Central memory CD4-positive, alpha-beta T cell (primary cell): ENCODE measurements at places on chromosomes 11 and 22.

DNA sequence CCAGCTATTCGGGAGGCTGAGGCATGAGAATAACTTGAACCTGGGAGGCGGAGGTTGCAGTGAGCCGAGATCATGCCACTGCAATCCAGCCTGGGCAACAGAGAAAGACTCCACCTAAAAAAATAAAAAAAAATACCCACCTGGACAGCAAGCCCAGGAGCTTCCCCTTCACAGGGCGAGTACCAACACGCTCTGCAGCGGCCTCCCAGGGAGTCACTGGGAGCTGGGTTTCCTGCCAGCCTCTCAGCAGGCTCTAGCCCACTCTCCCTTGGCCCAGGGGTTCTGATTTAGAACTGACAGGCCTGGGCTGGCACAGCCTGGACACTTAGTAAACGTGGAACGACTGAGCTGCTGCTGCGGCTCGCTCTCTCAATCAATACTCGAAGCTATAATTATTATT lies 2.0 kb upstream of the CABP7 start:
- DNase-seq: no peak

- DNase-seq: no peak
These were observed 226.2 kb downstream of the MN1 start for GRCh38 chr22:27575348-27575747.

DNA sequence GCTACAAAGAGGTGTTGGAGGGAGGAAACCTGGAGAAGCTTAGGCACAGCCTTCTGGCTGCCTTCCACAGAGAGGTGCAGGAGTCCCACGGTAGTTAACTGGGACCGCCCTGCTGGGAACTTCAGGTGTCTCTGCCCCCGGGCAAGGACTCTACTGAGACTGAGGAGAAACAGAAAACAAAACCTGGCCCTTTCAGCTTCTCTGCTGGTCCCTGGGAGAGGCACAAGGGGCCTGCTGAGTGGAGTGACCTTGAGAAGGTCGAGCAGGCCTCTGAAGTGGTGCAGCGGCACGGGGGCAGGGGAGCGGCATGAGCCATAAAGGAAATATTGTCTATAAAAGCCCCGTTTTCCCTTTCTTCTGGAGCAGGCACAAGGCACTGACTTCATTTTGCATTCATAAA lies 38.9 kb downstream of the NTM start:
- no peak for DNase-seq

DNA sequence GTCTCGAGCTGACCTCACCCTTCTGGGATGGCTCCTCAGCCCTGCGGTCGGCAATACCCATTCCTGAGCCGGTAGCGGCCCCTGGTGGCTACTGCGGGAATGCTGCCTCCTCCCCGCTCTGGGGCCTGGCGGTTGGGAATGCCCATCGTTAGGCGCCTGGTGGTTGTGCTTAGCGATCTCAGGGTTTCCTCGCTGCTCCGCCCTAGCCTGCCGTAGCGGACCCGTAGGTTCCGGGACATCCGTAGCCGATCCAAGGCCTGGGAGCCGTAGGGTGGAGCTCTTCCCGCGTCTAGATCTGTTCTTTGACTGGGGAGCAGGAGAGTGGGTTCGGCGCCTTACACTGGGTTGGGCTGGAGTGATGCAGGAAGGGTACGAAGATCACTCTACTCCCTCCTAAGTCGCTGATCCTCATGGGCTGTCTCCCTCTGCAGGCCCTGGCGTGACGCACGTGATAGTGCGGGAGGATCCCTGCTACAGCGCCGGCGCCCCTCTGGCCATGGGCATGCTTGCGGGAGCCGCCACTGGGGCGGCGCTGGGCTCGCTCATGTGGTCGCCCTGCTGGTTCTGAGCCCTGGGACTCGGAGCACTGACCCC lies 14.8 kb downstream of the PLEKHB1 start:
- peak; percentile 70 for DNase-seq

- DNase-seq: no peak
These were observed 2.5 kb upstream of the SUSD2 start for GRCh38 chr22:24178502-24179440.

DNA sequence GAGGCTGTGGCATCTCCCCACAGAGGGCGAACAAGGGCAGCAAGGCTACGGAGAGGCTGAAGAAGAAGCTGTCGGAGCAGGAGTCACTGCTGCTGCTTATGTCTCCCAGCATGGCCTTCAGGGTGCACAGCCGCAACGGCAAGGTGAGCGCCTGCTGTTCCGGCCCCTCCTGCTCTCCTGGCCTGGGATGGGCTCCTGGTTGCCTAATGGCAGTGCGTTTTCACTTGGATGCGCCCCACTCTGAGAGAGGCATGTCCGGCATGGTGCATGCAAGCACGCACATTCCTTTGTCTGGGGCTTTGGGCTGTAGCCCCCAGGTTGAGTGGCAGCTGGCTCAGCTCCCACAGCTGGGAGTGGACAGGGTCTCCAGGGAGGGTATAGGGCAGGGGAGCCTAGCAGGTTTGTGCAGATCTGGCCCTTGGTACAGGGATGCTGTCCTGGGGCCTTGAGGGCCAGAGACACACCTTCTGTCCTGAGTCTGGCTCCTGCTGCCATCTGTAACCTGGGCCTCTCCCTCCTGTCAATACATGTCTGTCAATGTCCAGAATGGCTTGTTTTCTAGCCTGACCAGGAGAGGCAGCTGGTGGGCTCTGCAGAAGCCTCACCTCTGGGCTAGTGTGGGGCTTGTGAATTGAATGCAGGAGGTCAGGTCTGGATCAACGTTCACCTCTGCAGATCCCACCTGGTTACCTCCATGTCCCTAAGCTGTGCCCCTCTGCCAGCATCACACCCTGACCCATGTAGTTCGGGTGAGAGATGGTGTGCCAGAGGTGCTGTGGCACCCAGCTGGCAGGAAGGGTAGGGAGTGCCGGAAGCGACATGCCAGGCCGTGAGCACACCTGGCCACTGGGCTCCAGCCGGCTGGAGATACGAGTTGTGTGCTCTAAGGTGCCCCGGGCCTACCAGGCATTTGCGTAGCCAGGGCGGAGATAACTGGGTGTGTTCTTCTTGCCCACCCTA lies 107.1 kb downstream of the BCR start:
- DNase-seq: no peak

DNA sequence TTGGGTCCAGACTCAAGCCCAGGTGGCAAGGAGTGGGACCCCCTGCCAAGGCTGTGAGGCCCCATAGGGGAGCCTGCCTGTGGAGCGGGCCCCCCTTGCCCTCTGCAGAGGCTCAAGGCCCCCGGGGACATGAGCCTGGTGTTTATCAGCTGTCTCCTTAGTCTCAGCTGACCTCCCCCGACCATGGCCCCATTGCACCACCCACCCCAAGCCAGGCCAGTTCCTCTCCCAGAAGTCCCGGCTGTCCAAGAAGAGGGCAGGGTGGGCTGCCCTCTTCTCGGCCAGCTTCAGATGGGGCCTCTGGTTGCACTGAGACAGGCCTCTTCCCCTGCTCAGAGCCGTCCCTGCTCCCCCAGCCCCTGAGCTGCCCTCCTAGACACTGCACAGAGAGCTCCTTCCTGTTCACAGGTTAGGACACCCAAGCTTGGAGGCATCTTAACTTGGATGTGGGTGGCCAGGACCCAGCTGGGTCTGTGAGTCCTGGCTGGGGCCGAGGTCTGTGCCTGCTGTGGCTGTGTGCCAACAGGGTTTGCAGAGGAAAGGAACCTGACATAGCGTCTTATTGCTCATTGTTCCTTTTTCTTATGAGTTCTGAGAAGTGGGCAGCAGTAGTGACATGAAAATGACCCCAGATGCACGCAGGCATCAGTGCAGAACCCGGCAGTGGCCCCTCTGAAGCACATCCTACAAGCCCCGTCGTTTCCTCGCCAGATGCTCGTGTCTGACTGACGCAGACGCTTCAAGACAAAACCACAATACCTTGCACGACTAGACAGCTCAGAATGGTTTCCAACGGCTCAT lies 5.4 kb downstream of the TRABD start:
- DNase-seq: peak; percentile 91

GRCh38 chr11:69148377-69148762 lies 7.4 kb upstream of the SMIM38 start:
- DNase-seq: no peak

DNA sequence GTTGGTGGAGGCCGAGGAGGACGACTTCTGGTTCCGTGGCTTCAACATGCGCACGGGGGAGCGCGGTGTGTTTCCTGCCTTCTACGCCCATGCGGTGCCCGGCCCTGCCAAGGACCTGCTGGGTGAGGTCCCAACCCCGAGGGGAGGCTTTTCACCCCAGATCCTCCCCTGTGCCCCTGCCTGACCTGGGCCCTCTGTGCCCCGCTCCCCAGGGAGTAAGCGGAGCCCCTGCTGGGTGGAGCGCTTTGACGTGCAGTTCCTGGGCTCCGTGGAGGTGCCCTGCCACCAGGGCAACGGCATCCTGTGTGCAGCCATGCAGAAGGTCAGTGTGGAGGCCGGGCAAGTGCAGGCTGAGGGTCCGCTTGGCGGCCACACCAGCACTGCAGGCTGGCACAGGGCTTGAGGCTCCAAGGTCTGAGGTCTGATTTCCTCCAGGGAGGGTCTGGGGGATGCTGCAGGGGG lies 5.1 kb downstream of the MAPK8IP2 start:
- DNase-seq: no peak

GRCh38 chr11:6402061-6402470 lies 11.8 kb downstream of the SMPD1 start:
- no peak for DNase-seq

DNA sequence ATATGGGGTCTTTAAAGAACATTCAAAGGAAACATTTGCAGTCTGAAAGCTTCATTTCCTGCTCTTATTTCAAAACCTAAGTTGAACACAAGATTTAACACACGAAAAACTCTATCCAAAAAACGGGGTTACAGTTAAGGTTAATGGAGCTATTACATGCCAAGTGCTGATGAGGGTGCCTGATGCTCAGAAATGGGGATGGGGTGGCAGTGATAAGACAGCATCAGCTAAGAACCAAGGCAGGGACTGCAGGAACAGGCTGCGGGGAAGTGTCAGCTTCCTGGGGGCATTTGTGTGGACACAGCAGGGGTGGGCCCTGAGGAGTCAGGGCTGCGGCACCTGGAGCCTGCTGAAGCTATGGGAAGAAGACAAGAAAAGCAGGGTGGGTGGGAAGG lies 12.2 kb downstream of the DGCR2 start:
- no peak for DNase-seq

DNA sequence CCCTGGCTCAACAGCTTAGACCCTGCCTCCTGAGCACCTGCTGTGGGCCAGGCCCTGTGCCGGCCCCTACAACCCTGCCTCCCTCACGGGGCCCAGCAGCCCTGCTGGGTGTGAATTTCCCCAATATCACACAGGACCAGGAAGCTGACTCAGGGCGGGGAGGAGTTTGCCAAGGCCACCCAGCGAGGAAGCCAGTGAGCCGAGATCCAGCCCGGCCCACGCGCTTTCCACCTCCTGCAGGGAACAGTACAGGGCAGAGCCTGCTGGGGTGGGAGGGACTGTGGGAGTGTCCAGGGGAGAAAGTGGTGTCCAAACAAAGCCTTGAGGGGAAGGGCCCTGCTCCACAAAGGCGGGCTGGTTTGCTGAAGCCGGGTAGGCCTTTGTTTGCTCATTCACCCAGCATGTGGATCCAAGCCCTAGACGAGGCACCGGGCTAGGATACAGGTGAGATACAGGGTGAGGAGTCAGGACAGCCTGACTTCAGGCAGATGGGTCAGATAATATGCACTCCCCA lies 26.8 kb downstream of the RPL3 start:
- DNase-seq: no peak

- no peak for DNase-seq
These were observed 37.9 kb downstream of the CELF1 start for GRCh38 chr11:47514825-47515647.

DNA sequence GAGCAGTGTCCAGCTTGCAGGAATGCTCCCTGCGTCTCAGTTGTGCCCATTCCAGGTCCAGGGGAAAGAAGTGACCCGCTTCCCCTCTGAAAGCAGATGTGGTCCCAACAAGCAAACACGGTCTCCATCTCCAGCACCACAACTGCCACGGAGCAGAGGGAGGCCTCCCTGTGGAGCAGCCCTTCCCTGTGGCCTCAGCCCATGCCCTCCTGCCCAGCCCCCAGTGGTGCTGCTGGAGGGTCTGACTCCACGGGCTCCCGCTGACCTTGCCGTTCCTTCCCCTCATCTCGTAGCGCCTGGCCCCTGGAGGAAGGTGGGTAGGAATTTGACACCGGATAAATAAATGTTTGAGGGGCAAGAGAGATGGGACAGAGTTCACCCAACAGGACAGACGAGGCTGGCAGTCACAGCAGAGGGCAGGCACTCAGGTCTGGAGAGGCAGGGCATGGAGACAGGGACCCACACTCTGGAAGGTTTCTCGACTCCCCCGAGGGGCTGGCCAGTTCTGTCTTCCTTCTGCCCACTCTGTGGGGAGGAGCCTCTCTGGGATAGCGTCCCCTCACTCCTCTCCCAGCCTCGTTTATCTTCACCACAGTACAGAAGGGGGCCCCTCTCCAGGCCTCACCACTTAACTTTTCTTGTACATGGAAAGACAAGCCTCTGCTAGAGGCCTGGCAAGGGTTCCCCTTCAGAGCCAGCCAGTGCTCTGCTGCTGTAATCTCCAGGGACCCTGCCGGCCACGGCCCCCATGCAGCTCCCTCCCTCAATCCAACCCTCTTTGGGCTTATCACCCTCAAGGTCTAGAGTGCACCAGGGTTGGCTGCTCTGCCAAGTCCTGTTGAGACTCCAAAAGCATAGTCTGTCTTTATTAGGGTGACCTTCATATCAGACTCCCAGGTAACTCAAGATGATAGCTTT lies 7.5 kb upstream of the ST3GAL4 start:
- no peak for DNase-seq

GRCh38 chr22:29152954-29153719 lies 52.6 kb upstream of the EMID1 start:
- DNase-seq: no peak

DNA sequence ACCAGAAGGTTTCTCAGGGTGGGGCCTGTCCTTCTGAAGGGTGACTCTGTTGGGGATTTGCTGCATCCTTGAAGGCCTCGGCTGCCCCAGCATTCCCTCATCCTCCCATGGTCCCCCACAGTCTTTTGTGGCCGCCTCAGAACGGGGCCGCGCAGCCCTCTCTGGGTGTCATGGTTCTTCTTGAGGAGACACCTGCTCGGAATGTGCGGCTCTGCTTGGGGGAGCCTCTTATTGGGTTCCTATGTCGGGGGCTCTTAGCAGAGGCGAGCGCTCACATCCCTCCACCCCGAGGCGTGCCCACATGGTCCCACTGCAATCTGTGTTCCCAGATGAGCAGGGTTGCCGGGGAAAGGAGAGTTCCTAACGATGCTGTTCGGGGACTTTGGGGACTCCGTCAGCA lies 1008.4 kb downstream of the BRD1 start:
- no peak for DNase-seq

GRCh38 chr22:46721501-46722085 lies 16.5 kb downstream of the CERK start:
- no peak for DNase-seq

DNA sequence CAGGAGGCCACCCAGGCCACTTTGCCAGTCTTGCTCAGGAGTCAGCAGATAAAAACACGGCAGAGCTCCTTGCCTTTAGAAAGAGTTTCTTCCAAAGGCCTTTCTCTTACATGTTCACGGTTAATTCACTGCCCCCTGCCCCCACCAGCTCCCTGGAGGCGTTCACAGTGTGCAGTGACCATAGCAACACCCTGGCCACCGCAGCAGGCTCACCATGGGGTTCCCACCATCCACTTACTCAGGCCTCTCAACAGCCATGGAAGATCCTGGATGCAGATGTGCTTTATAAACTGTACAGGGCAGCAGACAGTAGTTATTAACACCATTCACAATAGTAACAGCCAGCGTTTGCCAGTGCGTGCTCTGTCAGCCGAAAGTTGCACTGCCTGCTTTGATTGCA lies 10.6 kb upstream of the MYO7A start:
- no peak for DNase-seq

- DNase-seq: no peak
These were observed 56.6 kb downstream of the LMO2 start for GRCh38 chr11:33835143-33835878.

GRCh38 chr11:129324533-129325175 lies 51.0 kb upstream of the BARX2 start:
- no peak for DNase-seq

GRCh38 chr22:20395181-20395906 lies 1.4 kb downstream of the ZNF74 start:
- no peak for DNase-seq
